ENCODE measurements at places on chromosomes 12 and 14.

GRCh38 chr12:19893514-19893913, 454.2 kb downstream of the AEBP2 start:
- DNase-seq = no peak

- no peak for DNase-seq
Observed at GRCh38 chr14:93085911-93086310, 29.8 kb downstream of the ITPK1 start.

- no peak for DNase-seq
Observed at GRCh38 chr14:24085215-24085614, 8.9 kb upstream of the PCK2 start.

DNA sequence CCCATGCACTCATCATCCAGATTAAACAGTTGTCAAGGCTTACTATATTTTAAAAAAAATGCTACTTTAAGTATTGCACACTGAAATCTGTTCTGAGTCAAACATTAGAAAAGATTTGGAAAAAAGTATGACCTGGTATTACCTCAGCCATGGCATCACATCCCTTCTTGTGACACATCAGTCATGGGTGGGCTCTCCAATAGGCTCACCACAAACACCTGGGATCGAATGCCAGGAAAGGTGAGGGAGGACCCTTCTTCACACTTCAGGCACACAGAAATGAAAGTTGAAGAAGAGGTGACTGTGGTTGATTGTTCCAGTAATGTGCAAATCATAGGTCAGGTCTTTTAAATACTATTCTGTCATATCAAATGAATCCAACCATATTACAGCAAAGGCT, 36.6 kb upstream of the GZMB start:
- DNase-seq = no peak

GRCh38 chr14:87133073-87133801, 859.7 kb downstream of the GALC start:
- no peak for DNase-seq

- no peak for DNase-seq
Observed at GRCh38 chr12:114320968-114321367, 85.0 kb downstream of the TBX5 start.

GRCh38 chr12:99004799-99005466, 359.8 kb downstream of the APAF1 start:
- DNase-seq = no peak

GRCh38 chr14:80754696-80755095, 186.8 kb downstream of the CEP128 start:
- DNase-seq = no peak

- no peak for DNase-seq
Observed at GRCh38 chr14:72634691-72635616, 258.9 kb downstream of the DPF3 start.

DNA sequence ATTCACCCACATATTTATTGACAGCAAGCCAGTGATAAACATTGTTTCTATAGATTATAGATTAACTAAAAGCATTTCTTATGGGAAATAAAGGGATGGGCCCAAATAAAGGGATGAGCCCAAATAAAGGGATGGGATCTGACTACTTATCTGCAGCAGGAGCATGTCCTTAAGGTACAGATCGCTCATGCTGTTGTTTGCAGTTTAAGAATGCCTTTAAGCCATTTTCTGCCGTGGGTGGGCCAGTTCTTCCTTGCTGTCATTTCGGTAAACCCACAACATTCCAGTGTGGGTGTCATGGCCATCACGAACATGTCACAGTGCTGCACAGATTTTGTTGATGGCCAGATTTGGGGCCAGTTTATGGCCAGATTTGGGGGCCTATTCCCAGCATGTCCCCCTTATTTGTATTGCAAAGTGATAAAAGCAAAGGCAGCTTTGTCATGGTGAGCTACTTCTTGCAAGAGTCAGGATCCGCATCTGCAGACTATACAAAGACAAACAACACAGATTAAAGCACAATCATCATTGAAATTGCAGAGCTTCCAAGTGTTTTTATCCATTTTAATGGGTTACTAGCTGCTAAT, 700.7 kb downstream of the LRFN5 start:
- no peak for DNase-seq

DNA sequence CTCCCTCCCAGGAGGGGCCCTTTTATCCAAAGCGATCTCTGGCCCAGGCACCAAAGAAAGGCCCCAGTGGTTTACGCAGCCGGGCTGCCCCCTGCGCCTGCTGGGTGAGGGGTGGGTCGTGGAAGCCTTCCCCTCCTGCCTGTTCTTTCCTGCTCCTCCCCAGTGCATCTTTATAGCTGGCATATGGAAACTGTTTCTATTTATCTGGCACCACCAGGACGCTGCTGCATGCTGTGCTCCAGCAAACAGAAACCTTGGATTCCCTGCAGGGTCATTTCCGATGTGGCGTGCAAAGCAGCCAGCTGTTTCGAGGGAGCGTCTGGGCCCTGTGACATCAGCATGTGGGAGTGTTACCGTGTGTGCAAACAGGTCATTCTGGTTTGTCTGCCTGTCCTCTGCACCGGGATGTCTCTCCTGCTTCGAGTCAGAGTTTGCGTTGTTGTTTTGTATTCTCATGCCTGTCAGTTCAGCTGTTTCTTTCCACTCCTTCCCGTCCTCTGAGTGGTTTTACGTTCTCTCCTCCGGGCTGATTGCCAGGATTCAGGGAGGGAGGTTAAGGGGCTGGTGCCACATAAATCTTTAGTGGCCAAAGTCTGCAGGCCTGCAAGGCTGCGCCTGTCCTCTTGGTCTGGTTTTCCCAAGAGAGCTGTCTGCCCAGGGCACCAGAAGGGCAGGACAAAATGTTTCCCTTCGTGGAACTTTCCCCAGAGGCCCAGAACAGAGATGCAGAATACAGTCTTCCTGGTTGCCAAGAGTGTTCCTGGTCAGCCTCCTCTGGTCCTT, 24.6 kb downstream of the TPCN1 start:
- no peak for DNase-seq

- no peak for DNase-seq
Observed at GRCh38 chr12:93387780-93388179, 10.1 kb downstream of the NUDT4 start.

GRCh38 chr14:84655014-84655413, 874.9 kb upstream of the FLRT2 start:
- no peak for DNase-seq

- DNase-seq = no peak
Observed at GRCh38 chr12:129296671-129297070, 443.4 kb downstream of the GLT1D1 start.

- no peak for DNase-seq
Observed at GRCh38 chr14:85205875-85206274, 324.1 kb upstream of the FLRT2 start.

- no peak for DNase-seq
Observed at GRCh38 chr14:94465042-94465441, 11.0 kb downstream of the SERPINA9 start.

- DNase-seq = no peak
Observed at GRCh38 chr12:111868676-111869588, 26.9 kb downstream of the MAPKAPK5 start.

- no peak for DNase-seq
Observed at GRCh38 chr12:91239481-91239880, 56.9 kb upstream of the DCN start.

All from activated naive CD4-positive, alpha-beta T cell (primary cell).